ENCODE measurements at places on chromosomes 3 and 15.

DNA sequence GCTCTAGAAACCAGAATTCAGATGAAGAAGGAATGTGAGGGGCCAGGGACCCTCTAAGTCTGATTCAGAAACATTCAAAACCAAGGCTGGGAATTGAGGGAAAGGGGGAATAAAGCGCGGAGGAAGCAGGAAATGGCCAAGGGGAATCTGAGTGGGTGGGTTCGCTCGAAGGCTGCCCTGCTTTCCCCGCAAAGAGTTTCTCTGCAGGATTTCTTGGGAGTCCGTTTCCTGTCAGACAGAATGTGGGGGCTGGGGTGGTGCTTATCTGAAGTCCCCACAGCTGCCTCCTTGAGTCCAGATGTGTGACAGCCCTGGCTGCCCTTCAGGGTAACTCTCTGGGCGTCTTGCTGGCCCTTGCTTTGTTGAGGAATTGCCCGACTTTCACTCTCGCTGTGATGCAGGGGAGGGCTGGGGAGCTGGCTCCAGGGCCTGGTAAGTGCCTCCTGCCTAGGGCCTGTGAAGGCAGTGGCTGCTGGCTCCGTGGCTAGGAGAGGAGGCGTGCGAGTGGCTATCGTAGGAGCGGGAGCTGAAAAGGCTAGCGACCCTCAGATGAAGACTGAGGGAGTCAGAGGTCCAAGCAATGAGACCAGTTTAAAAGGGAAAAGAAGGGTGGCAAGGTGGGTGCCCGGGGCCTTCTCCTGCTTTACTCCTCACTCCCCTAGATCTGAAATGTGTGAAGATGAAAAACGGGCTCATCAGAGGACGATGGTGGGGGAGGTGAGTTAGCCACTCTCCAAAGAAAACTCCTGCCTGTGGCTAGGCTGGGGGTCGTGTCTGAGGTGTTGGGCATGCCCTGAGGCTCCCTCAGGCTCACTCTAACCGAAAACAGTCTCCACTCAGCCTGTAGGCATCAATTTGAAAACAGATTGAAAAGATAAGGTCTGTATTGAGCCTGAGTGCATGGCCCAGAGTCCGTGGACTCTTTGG lies 143.9 kb upstream of the UMPS start:
- DNase-seq = no peak

- no peak for DNase-seq
Measured at GRCh38 chr15:82710208-82710555, 507 bp upstream of the AP3B2 start.

GRCh38 chr15:30978328-30978727 lies 13.1 kb downstream of the MTMR10 start:
- no peak for DNase-seq

- no peak for DNase-seq
Measured at GRCh38 chr3:182628531-182628930, 164.8 kb upstream of the ATP11B start.

DNA sequence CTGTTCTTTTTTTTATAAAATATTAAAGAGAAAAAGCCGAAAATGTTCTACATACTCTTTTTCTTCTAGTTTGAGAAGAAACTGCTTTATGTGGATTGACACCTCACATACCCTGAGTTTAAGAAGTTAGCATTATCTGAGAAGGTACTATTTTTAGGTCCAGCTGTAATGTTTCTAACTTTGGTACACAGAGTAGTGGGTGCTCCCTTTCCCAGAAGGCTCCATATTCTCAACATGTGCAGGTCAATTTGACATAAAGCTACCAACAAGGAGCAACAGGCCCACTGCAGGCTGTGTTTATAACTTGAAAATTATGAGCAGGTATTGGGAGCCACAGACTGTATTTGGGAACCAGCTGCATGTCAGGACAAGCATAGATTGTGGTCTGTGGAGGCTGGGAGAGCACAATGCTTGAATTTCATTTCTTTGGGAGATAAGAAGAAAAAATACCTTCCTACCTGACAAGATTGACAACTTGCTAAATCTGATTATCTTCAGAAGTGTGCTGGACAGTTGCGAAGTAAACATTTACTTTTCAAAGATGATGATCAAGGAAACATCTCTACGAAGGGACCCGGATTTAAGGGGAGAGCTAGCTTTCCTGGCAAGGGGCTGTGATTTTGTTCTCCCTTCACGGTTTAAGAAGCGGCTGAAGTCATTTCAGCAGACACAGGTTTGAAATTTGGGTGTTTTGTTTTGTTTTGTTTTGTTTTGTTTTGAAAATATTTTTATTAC lies 57.2 kb downstream of the PPP2R3A start:
- no peak for DNase-seq

DNA sequence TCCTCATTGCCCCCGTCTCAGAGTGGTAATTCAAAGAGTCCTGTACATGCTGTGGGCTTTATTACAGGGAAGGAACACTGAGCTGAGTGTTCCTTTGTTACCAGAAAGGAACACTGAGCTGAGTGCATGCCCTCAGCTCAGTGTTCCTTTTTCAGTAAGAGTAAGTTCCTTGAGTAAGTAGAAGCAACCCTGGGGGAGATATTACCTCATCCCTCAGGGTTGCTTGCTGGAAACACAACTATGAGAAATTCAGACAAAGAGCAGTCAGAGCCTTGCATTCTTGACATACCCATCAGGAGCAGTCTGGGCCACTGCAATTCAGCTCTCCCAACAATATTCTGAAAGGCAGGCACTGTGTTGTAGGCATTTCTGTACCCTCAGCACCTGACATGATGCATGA lies 17.0 kb downstream of the CHRM5 start:
- no peak for DNase-seq

- DNase-seq = no peak
Measured at GRCh38 chr3:156480949-156481348, 74.0 kb downstream of the SSR3 start.

- no peak for DNase-seq
Measured at GRCh38 chr3:45860481-45860880, 18.6 kb upstream of the LZTFL1 start.

DNA sequence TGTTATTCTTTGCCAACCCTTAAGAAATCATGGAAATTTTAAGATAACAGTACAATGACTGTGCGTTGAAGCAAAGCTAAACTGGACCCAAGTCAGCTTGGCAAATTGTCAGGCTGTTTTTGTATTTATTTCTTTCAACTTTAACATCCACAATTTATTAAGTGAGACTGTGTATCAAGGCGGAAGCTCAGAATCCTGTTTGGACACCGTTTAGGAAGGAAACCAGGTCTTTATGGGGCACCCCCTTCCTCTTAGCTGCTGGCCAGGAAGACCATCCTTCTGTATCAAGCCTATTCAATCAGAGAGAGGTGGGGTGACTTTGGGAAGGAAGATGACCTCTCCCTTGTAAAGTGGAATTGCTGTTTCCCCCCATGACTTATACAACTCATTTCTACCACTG lies 166.0 kb downstream of the MCTP2 start:
- no peak for DNase-seq

DNA sequence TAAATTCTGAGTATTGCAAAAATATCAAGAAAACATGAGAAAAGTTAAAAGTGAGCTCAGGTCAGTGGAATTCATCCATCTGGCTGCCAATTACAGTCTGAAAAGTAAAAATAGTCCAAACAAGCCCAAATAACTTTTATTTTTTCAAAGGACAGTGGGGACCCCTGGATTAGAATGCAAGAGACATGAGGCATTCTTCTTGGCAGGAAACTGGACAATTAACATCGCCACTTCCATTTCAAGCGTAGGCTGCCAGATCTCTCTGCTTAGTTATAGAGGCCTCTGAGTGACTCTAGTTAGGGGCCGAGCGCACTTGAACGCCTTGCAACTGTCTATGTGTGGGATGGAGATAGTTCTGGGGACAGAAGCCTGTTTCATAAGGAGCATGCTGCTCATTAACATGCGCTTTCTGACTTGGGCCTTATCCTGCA lies 189.1 kb downstream of the GHSR start:
- DNase-seq = no peak

- no peak for DNase-seq
Measured at GRCh38 chr3:149954812-149955211, 15.9 kb downstream of the PFN2 start.

DNA sequence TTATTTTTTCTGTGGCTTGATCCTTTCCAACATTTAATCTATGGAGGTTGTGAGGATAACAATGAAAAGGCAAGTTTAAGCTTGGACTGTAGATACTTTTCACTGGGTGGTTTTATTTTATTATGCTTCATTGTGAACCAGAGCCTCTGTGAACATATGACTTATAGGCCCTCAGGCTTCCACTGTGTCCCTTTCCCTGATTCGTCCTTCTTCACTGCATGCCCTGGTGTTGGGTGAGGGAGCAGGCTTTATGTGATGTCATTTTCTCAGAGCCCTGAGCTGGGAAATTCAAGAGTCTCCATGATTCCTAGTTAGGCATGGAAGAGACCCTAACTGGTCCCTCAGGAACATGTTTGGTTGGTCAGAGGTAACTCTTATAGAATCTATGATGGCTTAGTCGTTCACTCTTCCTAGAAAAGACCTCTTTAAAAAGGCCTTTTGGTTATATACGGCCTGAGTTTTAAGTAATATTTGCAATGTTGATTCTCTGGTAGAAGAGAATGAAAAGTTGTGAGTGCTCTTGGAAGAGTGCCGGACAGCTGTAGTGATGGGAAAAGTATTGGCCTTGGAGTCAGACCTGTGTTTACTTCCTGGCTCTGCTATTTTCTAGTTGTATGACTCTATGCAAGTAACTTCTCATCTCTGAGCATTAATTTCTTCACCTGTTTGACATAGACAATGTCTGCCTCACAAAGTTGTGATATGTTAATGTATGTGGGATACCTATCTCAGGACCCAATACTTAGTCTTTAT lies 168.4 kb downstream of the LPP start:
- DNase-seq = no peak

DNA sequence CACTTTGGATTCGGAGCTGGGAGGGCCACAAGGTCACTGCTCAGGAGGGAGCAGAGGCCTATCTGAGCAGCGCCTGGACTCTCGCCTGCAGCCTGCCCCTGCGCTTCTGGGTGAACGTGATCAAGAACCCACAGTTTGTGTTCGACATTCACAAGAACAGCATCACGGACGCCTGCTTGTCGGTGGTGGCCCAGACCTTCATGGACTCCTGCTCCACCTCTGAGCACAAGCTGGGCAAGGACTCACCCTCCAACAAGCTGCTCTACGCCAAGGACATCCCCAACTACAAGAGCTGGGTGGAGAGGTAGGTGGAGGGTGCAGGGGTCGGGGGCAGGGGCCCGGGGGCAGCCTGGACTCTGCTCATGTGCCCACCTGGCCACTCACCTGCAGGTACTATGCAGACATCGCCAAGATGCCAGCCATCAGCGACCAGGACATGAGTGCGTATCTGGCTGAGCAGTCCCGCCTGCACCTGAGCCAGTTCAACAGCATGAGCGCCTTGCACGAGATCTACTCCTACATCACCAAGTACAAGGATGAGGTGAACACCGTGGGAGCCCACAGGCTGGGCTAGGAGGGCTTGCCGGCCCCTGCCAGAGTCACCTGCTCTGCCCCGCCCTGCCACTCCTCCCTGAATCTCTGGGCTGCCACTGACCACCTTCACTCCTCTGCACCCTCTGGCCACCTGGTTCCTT lies 49.5 kb downstream of the PLXNA1 start:
- no peak for DNase-seq

- DNase-seq = no peak
Measured at GRCh38 chr3:134054881-134055280, 25.2 kb upstream of the SLCO2A1 start.

- DNase-seq = no peak
Measured at GRCh38 chr3:8282541-8283165, 219.0 kb upstream of the LMCD1 start.

DNA sequence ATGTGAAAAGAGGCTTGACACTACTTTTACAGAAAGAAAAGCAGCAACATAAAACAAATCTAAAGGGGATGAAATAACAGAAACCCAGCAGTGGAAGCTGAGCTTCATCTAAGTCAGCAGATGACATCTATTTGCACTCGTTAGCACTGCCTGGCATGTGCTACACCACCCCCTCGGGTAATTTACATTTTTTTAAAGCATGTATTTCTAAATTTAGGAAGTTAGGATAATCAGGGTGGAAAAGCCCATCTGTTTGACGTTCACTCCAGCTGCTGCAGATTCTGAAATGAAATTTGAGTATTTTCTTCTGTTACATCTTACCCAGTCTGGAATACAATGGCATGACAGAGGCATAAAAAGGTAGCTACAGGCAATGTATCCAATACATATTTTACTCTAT lies 20.7 kb downstream of the IGSF11 start:
- DNase-seq = no peak
